ENCODE measurements at places on chromosomes 1 and 21.
A peak's percentile ranks its signal among the peaks of the same experiment; 100 is the strongest.

DNA sequence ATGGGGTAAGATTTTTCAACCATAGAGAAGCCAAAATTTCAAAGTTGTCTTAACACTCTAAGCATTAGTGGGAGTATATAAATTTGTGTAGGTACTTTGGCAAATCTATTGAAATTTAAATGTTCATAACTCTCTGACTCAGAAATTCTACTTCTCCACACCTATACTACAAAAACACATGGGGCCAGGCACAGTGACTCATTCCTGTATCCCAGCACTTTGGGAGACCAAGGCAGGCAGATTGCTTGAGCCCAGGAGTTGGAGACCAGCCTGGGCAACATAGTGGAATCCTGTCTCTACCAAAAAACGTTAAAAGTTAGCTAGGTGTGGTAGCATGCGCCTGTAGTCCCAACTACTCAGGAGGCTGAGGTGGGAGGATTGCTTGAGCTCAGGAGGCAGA, 41.3 kb upstream of the RAVER2 start:
- DNase-seq: no peak

GRCh38 chr1:36908096-36908495, 126.2 kb downstream of the GRIK3 start:
- no peak for DNase-seq

DNA sequence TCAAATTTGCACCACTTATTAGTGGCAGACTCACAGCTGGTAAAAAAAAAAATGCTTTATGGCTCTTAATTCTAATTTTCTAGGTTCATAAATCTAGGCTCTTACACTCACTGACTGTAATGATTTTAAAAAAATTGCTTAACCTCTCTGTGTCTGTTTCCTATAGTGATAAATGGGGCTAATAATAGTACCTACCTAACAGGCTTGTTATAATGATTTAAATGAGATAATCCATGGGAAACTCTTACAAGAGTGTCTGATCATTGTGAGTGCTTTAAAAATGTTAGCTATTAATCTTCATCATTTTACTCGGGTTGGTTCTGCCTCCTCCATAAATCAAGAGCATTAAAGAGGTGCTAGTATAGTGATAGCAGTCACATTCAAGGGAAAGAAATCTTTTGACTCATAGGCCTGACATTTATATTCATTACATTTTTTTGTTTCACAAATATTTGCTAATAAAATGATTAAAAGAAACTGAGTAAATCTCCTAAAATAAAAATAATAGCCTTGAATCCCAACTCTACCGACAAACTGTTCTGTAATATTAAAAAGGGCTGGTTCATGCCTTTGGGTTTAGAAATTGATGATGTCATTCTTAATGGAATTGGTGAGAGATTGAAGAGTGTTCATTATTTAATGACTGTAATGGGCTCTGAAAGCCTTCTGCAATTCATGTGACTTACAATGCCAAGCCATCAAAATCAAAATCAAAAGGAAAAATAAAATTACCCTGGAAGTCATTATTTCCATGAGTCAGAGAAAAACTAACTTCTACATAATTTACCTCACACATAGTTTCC, 93.9 kb upstream of the PALMD start:
- DNase-seq: no peak

DNA sequence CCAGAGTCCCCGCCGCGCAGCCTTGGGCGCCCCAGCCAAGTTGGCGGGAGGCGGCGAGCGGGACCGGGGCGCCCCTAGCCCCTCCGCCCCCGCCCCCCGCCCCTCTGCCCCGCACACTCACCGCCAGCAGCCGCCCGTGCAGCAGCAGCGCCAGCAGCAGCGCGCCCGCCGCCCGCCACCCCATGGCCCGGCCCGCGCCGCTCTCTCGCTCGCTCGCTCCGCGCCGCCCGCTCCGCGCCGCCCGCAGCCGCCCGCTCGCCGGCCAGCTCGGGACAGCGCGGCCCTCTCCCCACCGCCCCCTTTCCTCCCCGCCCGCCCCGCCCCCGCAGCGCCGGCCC, at the start of gene HSPG2:
Gene HSPG2 (minus strand): TSS at position 277 of the 338 bp plus-strand sequence. CDS start 93 bp downstream, at position 184.
- DNase-seq: no peak

- no peak for DNase-seq
Measured at GRCh38 chr1:15825800-15826199, 18.4 kb upstream of the UQCRHL start.

DNA sequence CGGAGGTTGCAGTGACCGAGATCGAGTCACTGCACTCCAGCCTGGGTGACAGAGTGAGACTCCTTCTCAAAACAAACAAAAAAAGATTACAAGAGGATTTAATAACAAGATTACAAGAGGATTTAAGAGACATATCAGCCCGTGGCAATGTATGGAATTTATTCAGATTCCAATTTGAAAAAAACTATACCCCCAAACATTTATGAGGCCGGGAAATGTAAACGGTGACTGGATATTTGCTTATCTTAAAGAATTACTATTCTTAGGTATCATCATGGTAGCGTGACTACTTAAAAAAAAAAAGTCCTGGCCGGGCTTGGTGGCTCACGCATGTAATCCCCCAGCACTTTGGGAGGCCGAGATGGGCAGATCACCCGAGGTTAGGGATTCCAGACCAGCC, 21.2 kb upstream of the ELK4 start:
- no peak for DNase-seq

- DNase-seq: no peak
Measured at GRCh38 chr1:22253012-22253790, 110.3 kb upstream of the WNT4 start.

- DNase-seq: no peak
Measured at GRCh38 chr1:246372559-246372958, 134.5 kb downstream of the SMYD3 start.

DNA sequence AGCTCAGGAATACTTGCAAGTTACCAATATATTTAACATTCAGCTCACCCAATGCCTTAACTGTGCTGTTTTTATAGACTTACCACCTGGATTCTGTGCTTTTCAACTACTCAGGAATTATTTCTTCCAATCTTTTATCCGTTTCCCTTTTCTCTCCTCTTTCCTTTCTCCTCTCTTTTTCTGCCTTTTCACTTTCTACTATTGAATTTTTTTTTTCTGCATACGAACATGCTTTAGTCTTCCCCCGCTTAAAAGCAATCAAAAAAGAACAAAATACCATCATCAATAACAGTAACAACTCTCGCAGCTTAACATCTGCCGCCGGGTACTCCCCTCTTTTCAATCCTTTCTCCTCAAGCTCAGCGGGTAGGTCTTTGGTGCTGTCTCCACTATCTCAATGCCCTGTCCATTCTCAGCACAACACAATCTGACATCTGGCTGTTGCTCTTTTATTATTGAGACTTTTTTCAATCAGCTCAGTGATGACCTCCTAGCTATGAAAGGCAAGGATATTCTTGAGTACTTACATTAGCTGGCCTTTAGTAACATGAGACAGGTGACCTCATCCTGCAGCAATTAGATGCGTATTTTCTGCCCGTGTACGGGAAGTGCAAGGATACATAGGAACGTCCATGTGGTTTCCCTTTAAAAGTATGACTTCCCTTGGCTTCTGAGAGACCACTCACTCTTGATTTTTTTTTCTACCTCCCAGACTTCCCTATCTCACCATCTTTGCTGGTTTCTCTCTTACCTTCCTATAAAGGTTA, 40.2 kb upstream of the SIPA1L2 start:
- DNase-seq: peak; percentile 75

- DNase-seq: no peak
Measured at GRCh38 chr21:45299864-45300785, 12.4 kb upstream of the POFUT2 start.

- DNase-seq: no peak
Measured at GRCh38 chr1:219708919-219709543, 96.1 kb upstream of the ZC3H11B start.

DNA sequence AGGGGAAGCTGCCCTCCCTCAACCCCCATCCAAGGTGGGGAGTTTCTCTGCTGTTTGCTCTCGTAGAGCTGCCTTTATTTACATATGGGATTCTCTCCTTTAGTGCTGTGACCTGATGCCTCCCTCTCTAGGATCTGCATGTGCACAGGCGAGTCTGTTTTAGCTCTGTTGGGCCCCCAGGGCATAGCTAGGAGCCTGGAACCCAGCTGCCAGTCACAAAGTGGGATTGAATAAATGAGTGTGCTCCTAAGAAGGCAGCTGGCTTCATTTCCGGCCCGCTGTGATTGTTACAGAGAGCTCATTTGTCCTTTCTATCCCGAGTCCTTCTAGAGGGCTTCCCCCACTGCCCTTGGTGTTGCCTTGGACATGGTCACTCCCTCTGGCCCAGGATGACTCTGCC, 176.6 kb downstream of the GRIK3 start:
- no peak for DNase-seq

GRCh38 chr1:45892068-45892785, 88.8 kb downstream of the MAST2 start:
- DNase-seq: peak; percentile 77

- peak; percentile 18 for DNase-seq
Measured at GRCh38 chr1:236608930-236609726, 4.8 kb upstream of the HEATR1 start.

GRCh38 chr1:44609768-44610526, 64.3 kb downstream of the TMEM53 start:
- DNase-seq: no peak

GRCh38 chr1:6112690-6113005, 67.0 kb downstream of the KCNAB2 start:
- DNase-seq: no peak

DNA sequence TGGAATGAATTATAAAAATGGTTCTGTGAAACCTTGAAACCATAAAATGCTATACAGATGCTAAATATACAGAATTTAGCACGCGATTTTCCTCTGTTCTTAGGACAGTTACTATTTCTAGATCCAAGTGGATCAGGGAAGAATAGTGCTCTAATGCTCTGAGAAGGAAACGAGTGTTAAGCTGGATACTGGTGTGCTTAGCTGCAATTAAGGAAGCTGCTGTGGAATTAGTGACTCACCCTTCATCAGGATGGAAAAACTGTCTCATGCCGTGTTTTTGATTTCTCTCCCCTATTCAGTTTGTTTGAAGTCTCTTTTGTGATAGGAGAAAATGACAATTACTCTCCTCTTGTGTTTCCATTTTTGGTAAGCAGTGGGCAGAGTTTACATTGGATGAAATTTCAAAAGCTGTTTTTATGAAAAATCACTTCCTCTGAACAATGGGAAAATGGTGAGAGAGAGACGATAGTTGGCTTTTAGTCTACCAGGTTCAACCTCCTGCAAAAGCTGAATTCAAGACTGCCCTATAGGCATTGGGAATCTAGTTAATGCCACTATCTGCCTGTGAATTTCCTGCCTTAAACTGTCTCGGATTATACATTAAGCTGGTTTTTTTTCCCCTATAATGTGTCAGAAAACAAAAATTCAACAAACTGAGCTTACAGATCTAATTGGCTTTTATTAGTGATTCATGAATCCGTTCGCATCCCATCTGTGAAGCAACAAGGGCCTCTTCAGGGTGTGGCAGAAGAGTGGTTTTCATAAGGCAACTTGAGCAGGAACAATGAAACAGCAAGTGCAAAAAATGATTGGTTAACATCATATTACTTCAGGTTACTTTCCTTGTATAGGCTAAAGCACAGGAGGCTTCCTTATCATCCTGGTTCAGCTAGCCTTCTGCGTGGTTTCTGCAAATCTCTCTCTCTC, 179.8 kb downstream of the ST6GALNAC3 start:
- DNase-seq: peak; percentile 4

All from kidney epithelial cell (primary cell).